AG20443 (cell line): ENCODE measurements at places on chromosomes 6 and 20.

GRCh38 chr20:25247518-25247955 is 348 bp upstream of the PYGB start:
- no peak for DNase-seq

DNA sequence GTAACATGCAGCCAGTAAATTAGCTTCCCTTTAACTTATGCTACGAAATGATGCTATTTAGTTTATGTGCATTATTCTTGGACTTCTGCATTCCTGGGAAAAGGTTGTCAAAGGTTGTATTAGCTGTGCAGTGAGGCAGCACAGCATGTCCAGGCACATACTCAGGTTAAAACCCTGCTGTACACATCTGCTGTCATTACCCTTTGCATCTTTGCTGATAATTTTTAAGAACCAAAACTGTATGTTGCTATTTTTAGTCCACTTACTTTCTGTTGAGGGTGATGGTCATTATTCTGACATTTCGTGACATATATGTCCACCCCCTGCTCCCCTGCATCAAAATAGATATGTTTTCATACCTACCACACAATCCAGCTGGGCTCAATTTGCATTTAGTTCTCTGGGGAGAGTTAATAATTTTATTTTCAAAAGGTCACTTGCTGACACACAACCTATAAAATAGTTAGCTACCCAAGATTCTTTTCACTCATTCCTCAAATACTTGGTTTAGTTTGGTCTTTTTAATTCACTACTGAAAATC is 142.5 kb upstream of the SPACA1 start:
- no peak for DNase-seq

DNA sequence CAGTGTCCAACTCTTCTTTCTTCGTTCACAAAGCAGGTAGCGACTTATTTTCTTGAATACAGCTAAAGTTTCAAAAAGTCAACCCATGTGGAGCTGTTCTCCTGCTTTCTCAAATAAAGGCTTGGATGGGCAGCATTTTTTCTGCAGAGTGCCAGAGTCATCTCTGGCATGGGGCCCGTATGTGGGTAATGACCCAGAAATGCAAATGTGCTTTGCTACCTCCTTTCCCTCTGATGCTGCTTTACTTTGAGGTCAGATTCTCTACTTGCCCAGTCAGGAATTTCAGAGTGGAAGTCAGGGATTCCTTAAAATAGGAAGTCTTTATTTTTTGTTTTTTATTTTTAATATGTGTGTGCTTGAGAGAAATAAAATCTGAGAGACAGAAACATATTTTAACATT is 4.9 kb downstream of the NKAIN2 start:
- no peak for DNase-seq

- peak; percentile 29 for DNase-seq
Observed at GRCh38 chr20:35663516-35664465, 909 bp downstream of the CPNE1 start.
